ENCODE measurements at places on chromosomes 6 and 20. TPM values are rescaled to one million over a fixed set of nuclear protein-coding genes. Genes with fewer than 3 reads are reported as not detected.

- no peak for DNase-seq
Observed at GRCh38 chr6:134426623-134427022, 108.7 kb upstream of the SGK1 start.

DNA sequence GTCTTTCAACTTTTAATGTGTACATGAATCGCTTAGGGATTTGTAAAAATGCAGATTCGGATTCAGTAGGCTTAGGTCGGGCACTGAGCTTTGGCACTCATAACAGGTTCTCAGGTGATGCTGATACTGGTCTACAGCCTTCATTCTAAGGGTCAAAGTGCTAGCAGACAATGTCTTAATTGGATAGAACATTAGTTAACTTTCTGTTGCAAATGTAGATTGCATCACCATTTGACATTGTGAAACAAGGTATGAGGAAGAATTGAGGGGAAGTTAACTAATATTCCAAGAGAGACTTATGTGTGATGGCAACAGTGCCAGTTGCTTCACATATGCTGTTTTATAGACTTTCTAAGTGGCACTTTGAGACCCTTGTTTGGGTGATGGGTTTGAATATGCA lies 86.9 kb downstream of the MLIP start:
- no peak for DNase-seq

DNA sequence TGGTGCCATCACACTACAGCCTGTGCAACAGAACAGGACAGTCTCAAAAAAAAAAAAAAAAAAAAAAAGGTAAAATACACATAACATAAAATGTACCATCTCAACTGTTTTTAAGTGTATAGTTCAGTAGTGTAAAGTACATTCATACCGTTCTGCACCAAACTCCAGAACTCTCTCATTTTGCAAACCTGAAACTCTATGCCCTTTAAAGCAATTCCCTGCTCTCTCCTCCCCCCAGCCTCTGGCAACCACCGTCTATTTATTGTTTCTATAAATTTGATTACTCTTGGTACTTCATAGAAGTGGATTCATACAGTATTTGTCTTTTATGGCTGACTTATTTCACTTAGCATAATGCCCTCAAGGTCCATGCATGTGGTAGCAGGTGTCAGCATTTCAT lies 12.9 kb downstream of the RIPOR2 start:
- DNase-seq = no peak

DNA sequence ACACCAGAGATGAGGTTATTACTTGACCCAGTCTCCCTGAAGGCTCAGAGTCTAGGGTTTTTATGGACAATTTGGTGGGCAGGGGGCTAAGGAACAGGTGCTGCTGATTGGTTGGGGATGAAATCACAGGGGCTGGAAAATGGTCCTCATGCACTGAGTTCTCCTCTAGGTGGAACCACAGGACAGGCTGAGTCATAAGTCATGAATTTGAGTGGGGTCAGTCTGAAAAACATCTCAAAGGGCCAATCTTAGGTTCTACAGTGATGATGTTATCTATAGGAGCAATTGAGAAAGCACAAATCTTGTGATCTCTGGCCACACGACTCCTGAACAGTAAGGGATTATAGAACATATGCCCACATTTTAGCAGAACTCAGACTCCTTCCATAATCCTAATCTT lies 5.9 kb upstream of the MRS2 start:
- no peak for DNase-seq

DNA sequence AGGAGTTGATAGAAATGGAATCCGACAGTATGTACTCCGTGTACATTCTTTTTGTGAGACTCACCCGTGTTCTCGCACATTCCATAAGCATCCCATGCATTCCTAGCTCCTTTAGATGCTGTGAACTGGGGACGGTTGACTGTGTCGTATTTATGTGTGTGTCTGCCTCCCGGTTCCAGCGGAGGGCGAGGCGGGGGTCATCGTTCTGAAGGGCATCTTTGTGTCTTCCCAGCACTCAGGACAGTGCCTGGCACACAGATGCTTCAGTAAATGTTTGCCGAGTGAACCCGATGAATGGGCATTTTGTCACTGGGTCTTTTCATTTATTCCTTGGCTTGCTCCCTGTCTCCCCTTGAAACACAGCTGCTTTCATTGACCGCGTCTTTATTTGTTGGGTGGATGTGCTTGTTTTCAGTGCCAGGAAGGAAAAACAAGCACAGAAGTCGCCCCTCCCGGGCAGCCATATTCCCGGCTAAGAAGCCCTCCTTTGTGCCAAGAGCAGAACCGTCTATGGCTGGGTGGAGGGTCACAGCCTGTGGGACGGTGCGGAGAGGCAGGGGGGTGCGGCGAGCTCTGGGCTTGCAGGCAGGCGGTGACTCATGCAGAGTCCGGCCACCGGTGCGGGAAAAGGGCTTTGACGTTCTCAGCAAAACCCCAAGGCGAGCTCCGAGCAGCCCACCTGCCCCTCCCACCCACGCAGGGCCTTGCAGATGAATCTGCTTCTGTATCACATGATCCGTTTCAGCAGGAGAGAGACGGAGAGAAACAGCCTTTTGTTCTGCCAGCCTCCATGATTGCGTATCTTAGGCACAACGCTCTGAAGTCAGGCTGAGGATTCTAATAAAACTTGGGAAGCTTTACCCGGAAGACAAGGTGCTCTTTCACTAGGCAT lies 11.2 kb upstream of the PSMG4 start:
- peak; percentile 97 for DNase-seq

DNA sequence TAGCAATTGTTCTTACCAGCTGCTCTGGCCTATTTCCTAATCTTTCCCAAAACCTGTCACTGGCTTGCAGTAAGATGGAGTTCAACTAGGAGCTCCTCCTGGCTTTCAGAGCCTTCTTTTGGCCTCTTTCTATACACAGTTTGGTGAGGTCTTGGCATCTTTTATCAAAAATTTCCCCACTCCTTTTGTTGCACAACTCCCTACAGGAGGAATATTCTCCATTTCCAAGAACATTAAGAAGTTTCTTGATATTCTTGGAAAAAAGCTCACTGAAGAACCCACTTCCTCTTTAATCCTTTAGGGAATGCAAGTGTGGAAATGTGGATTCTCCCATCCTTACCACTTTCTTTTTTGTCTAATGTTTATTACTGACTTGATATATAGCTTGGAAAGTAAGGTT lies 171.3 kb upstream of the KCNK16 start:
- DNase-seq = no peak

DNA sequence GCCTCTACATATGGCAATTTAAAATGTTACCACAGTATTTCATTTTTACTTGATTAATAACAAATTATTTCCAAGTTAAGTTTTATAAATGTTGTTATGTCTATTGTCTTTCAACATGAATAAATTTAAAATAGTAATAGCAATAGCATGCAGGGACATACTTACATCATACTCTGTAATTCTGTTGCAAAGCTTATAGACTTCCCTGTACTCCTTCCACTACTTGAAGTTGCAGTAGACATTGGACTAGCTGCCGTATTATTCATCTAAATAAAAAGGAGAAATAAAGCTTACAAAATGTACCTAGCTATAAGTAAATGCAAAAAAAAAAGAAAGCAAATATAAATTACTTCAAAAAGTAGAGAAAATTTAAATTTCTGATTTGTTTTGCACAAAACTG lies 12.7 kb downstream of the SUPT3H start:
- DNase-seq = no peak

Gene KIF3B
- total RNA-seq = 25.3 TPM

Gene SEC63
- 8.6 TPM for total RNA-seq

Gene ZC3H12D
- not detected for total RNA-seq

Gene RHAG
- total RNA-seq = not detected

Gene CLDN20
- not detected for total RNA-seq

Gene TNFRSF6B
- total RNA-seq = 1.1 TPM

Gene COQ3
- total RNA-seq = 8.2 TPM

Gene SLC52A3
- total RNA-seq = not detected

Measured in IMR-90 (cell line).